PC-9 (cell line): ENCODE measurements at places on chromosomes 3 and 15. TPM values are rescaled to one million over a fixed set of nuclear protein-coding genes. Genes with fewer than 3 reads are reported as not detected.
A peak's percentile ranks its signal among the peaks of the same experiment; 100 is the strongest.

DNA sequence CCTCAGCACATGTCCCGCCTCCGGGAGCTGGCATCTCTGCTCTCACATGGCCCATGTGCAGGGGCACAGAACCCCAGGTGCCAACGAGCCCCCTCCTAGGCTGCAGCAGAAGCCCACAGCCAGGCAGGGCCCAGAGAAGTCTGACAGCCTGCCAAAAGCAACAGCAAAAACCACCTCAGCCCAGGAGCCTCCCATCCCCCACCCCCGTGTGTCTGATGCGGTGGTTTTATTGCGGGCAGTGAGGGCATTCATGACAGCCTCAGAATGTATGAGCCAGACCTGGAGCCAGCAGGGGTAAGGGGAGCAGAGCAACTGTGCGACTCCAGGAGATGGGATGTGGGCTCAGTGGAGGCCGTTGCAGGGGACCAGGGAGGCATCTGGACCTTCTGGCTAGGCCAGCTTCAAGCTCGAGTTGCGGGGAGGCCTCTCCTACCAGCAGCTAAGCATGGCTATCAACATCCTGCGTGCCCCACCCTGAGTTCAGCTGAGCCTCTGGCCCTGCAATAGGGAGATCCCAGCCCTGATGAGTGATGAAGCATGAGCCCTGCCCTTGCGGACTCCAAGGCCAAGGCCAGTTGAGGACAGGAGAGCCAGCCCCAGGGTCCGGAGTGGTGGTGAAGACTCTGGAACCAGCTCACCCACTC lies 52.5 kb downstream of the CYP11A1 start:
- no peak for DNase-seq

DNA sequence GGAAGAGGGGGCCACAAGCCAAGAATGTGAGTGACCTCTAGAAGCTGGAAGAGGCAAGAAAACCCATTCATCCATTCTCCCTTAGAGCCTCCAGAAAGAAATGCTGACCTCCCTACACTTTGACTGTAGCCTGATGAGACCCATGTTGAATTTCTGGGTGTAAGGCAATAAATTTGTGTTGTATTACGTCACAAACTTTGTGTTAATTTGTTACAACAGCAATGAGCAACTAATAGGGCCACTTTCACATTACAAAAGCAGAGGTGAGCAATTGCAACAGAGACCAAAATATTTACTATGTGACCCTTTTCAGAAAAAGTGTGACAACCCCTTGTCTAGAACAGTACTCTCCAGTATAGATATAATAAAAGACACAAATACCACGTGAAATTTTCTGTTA lies 101.2 kb downstream of the NTRK3 start:
- DNase-seq: no peak

DNA sequence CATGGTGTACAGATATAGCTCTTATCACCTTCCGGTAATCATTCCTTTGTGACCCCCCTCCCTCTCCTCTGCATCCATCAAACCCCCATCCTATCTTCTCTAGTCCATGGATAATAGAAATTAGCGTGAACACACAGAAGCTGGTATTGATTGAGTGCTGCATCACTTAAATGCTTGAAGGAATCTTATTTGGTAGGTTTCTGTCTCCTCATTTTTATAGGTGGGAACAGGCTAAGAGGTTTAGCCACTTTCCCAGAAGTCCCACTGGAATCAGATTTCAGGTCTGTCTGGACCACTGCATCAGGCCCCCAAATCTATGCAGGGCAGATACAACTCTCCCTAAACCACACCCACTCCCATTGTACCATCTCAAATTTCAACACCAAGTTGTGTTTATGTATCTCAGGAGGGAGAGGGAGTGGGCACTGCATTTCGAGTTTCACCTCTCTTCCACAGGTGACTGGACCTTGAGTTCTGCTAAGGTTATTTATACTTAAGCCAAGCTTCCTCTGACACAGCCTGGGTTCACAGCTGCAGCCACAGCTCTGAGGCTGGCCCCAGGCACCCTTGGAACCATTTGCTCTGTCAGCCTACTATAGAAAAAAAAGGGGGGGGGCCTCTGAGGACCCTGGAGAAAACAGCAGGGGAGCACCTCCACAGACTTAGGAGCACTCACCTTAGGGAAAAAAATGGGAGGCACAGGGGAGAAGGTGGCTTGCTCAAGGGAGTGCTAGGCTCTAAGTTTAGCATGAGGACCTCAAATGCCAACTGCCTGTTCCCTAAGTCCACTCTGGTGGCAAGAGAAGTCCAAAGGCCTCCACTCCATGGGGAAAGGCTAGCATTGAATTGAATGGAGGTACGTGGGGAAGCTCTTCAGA lies 2.1 kb upstream of the NMB start:
- no peak for DNase-seq

DNA sequence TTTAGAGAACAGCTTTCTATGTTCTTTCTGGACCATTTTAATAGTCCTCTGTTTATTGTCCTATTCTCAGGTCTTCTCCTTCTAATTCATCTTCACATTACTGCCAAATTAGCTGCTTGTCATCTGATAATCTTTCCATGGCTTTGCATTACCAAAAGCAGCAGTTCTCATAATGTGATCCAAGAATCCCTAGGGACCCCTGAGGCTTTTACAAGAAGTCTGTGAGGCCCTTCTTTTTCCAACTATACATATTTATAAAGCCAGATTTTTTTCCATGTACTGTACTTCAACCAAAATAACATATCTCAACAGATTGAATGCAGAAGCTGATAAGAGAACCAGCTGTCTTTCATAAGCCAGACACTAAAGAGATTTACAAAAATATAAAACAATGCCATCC lies 162.5 kb upstream of the BFSP2 start:
- DNase-seq: no peak

- no peak for DNase-seq
Measured at GRCh38 chr15:74763416-74763815, 14.8 kb downstream of the CYP1A2 start.

- DNase-seq: no peak
Measured at GRCh38 chr3:106560451-106560966, 691.7 kb upstream of the CBLB start.

DNA sequence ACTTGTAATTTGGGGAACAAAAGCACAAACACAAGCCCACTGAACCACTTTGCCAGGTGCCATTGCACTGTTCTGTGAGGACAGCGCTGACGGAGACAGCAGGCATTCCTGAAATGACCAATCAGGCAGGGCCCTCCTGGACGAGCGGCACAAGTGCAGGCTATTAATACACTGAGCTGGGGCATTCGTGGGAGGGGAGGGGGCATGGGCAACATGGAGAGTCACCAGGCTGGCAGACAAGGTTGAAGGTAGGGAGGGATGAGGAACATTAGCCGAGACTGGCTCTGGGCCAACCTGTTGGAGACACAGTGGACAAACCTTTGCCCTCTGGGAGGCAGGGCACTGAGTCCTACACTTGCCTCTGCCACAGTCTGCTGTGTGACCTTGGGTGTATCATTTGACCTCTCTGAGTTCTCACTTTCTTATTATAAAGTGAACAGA lies 45.6 kb downstream of the NOX5 start:
- DNase-seq: no peak

DNA sequence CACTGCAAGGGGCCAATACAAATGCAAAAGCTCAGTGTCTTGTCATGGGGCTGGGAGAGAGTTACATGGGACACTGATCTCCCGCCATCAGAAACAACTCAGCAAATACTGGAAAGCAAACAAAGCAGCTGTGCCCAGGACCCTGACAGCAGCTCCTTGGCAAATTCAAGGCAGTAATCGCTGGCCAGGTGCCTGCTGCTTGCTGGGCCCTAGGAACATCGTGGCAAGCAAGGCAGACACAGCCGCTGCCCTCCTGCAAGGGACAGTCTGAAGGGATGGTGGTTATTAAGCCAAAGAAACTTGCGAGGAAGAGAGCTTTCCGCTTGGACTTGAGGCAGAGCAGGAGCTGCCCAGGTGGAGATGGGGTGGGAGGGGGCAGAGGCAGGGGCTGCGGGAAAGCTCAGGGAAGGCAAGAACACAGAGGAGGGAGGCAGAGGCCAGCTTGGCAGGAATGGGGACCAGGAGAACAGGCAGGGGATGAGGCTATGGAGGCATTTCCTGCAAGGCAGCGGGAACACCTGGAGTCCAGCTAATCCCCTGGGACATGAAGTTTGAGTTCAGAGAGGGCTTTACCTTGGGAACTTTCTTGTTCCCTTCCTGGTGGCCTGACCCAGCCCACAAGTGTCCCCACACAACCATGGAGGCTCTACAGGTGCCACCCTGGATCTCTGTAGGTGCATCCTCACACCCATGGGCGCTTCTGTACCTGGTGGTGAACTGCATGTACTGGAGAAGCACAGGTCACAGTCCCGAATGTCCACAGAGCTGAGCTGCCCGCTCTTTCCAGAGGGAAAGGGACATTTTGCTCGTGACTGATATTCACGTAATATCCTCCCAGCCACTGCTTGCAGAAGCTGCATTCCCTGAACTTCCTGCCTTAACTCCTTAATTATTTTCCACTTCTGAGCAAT lies 78.7 kb upstream of the ATP2B2 start:
- no peak for DNase-seq

DNA sequence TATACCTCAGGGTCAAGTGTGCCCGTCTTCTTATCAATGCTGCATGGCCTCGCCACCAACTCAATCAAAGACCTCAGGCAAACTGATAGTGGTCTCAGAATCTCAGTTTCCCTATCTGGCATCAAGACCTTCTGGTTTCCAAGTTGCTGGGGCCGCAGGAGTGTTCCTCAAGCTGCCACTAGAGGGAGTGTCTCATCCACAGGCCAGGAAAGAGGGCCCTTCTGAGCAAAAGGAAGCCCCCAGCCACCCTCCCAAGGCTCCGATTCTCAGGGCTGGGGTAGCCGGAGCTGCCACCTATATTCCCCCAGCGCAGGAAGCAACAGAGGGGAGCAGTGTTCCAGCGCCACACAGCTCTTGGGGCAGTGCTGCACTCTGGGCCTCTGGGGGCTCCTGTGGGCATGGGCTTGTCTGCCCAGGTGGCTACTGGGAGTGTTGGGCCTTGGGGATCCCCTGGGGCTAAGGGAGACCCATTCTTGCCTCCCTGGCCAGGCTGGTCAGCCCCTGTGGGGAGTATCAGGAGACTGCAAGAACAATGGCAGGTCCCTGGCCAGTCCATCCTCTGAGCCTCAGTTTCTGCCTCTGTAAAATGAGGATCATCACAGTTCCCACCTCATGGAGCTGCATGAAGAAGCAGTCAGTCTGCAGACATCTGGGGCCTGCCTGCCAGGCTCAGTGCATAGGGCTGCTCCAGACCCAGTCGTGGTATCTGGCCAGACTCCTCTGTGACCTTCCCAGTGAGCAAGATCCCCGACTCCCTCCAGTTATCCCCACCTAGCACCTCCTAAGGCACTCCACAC lies 23.4 kb upstream of the SEC13 start:
- DNase-seq: no peak

- no peak for DNase-seq
Measured at GRCh38 chr3:131174752-131175151, 148.1 kb downstream of the NEK11 start.

DNA sequence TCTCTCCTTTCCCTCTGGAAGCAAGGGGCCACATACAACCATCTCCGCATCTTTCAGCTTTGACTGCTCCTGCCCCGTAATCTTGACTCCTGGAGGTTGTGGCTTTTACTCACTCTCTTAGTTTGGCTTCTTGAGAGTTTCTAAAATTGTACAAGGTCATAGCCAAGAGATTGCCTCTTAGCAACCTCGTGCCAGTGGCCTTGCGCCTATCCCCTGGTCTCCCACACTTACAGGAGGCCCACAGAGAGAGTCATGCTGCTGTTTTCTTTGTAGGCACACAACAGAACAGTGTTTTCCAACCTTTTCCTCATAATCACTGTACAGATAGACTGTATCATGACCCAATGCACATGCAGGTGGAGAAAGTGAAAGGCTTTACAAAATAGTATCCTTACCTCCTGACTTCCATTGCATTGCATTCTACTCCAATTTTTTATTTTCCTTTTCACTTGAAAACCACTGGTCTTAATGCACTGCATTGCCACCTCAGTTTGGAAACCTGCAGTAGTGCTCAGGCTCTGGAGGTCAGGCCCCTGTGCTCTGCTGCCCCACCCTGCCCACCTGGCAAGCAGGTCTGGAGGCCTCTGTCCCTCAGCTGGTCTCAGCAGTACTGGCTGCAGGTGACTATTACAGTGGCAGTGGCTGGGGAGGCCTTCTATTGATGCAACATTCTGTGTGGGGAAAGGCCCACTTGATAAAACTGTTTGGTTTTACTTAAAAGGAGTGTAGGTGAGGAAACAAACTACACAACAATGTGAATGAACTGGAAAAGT lies 156.2 kb downstream of the DNAJB8 start:
- DNase-seq: no peak

GRCh38 chr3:187403768-187404288 lies 35.6 kb downstream of the RTP4 start:
- DNase-seq: peak; percentile 68

DNA sequence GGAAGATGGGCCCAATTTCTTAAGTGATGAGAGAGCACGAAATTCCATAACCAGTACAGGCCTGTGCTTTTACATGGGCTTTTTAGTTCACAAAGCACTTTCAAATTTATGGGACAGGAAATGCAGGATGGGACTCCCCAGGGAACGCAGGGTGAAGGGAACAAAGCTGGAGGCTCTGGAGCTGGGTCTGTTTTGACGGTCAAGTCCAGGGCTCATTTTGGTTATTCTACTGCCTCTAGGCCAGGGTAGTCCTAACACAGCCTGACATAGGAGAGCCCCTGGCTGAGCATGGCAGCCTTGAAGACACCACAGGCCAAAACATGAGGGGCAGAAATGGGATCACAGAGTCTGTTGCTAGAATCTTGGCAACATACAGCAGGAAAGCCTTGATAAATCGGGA lies 33.5 kb downstream of the HCLS1 start:
- DNase-seq: no peak

DNA sequence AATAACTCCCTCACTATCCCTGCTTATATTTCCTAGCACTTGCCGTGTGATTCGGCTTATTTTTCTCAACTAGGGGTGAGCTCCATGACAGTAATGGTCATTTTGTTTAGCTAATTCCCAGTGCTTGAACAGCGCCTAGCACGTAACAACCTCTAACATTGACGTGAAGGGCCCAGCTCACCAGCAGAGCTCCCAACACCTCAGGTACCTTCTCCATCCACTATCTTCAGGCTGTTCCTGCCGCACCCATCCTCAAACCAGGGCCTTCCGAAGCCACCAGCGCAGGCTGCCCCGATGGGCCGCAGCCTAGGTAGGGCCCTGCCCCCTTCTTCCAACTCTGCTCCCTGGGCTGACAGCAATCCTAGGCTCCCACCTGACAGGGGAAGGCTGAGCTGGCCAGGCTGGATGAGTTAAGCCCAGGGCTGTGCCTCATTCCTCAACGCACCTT lies 751 bp upstream of the RPS17 start:
- no peak for DNase-seq

DNA sequence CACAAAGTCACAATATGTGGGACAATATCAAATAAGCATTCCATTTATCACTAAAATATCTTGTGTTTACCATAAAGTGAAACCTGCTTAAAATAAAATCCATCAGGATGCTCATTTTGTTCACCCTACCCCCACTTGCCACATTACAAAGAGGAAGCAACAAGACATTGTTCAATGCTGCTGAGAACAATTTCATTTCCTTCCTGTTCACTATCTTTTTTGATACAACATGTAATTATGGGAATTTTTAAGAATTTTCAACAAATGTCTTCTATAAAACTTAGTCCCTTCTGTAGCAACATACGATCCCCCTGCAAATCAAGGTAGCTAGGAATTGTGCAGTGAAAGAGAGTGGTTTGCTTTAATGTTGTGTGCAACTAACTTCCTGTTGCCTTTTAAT lies 34.9 kb upstream of the GPR160 start:
- no peak for DNase-seq

Gene MCTP2
- total RNA-seq: 4.1 and 5.7 TPM in 2 replicates

Gene SMCO1
- not detected in 2 replicates for total RNA-seq

Gene ASB14
- total RNA-seq: not detected in 2 replicates

Gene ATP13A4
- 0.22 TPM in 1 of 2 replicates, not detected in the other for total RNA-seq

Gene MYLK
- total RNA-seq: 0.72 and 1.2 TPM in 2 replicates

Gene NPAP1
- not detected in 2 replicates for total RNA-seq

Gene MORC1
- not detected in 2 replicates for total RNA-seq

Gene GCNT3
- total RNA-seq: 0.52 and 0.80 TPM in 2 replicates

Gene CACNA1D
- not detected in 2 replicates for total RNA-seq

Gene CLEC3B
- not detected in 2 replicates for total RNA-seq
